Stimulated activated CD8-positive, alpha-beta memory T cell treated with anti-CD3 and anti-CD28 coated beads, Interleukin-7, amount 100 ng/mL, for 4 hours (primary cell): ENCODE measurements at places on chromosomes 1 and 21.

GRCh38 chr1:27071049-27071416 is 58.4 kb upstream of the TENT5B start:
- DNase-seq: no peak

- DNase-seq: no peak
Measured at GRCh38 chr1:205129447-205130029, 7.8 kb upstream of the RBBP5 start.

DNA sequence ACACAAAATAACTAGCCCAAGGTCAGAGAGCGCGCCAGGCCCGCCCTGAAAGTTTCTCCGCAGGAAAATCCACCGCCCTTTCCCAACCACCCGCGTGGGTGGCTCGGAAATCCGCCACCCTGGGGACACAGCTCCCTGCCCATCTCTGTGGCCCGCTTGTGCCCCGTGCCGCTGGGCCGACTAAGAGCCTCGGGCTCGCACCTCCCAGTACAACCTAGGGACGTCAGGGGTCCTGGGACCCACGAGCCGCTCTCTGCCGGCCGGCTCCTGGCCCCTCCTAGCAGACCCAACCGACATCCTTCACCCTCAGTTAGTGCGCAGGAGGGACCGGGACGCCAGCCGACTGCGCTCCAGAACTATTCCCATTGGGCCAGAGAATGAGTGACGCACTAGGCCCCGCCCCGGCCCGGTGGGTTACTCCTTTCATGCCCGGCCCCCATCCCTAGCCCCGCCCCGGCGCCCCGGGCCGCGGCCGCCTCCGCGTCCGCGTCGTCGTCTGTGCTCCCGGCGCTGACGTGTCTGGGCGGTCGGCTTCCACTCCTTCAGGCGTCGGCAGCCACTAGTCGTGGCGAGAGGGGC is 396 bp upstream of the UAP1 start:
- DNase-seq: peak; percentile 94

DNA sequence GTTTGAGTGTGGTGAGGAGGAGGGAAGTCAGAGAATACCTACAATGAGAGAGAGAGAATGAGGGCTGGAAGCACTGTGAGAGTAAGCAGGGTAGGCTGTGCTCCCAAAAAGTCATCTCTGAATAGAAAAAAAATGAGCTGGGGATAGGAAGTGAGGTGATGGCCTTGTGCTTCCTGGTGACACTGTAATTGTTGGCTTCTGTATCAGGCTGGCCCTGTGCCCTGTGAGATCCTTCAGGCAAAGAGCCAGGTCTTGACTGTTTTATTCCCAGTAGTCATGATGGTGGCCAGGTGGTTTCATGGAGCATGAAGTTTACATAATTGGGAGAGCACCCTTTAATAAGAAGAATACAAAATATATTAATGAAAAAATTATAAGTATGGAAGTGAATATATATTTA is 20.4 kb upstream of the SPATA6 start:
- DNase-seq: no peak

- no peak for DNase-seq
Measured at GRCh38 chr21:43861706-43862105, 3.3 kb upstream of the AGPAT3 start.

- DNase-seq: no peak
Measured at GRCh38 chr1:91631718-91632330, 131.2 kb downstream of the CDC7 start.

- DNase-seq: no peak
Measured at GRCh38 chr21:37087188-37087587, 14.1 kb downstream of the TTC3 start.

DNA sequence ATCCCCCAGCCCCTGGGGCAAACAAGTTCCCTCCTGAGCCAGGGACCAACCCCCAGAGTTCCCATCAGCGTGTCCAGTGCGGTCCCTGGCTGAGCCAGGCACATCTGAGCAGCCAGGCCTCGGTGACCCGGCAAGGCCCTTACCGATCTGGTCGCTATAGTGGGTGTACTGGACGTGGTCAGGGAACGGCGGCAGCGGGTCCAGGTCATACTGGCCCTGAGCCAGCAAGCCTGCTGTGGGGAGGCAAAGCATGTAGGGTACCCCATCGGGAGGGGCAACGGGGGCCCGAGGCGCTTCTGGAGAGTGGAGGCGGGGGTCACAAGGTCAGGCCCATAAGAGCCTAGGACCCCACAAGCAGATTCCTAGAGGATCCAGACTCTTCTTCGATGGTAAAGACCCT is 3.5 kb downstream of the MFAP2 start:
- DNase-seq: no peak

DNA sequence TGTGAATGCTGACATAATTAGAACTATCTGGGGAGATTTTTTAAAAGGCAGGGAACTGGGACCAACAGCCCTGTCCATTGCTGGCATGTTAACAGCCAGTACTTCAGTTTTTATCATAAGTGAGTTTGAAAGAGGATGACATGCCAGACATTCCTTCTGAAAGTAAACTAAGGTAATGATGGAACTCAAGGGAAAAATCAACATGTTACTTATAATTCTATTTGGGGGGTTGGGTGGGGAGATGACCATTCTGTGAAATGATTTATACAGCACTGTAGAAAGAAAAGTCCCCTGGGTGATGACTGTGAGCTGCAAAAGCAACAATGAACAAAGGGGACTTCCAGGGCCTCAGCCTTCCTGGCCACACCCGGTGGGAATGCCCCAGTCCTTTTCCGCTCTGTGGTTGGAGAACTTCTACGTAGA is 5.4 kb upstream of the LAMC2 start:
- no peak for DNase-seq

GRCh38 chr21:37558676-37559211 is 192.2 kb downstream of the DYRK1A start:
- no peak for DNase-seq

DNA sequence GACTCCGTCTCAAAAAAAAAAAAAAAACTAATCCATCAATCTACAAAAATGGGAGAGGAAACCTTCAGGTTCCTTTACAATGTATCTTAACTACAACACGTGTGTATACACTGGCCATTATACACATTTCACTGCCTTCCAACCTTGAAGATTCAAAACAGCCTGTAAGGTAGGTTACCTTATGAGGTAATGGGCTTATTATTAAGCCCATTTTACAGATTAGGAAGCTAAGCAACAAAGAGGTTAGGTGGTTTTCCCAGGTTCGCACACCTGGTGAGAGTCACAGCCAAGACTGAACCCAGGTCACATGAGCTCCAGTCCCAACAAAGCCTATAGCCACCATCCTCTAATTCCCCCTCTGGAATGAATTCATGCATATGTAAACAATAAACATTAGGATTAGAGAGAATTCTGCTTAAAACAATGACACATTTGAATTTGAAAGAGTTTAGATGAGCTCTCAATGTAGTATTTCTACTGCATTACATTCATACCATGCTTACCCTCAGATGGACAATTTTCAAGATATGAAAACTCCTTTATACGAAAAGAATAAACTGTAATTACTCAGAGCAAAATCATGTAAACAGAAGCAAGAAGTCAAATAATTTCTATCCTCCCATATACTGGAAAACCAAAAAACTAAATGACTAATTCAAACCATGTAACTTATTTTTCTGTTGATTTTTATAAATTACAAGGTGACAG is 54.8 kb downstream of the EIF4G3 start:
- DNase-seq: no peak

GRCh38 chr1:214248311-214249085 is 32.5 kb upstream of the SMYD2 start:
- no peak for DNase-seq

GRCh38 chr1:85463731-85464496 is 1.0 kb downstream of the DDAH1 start:
- no peak for DNase-seq

DNA sequence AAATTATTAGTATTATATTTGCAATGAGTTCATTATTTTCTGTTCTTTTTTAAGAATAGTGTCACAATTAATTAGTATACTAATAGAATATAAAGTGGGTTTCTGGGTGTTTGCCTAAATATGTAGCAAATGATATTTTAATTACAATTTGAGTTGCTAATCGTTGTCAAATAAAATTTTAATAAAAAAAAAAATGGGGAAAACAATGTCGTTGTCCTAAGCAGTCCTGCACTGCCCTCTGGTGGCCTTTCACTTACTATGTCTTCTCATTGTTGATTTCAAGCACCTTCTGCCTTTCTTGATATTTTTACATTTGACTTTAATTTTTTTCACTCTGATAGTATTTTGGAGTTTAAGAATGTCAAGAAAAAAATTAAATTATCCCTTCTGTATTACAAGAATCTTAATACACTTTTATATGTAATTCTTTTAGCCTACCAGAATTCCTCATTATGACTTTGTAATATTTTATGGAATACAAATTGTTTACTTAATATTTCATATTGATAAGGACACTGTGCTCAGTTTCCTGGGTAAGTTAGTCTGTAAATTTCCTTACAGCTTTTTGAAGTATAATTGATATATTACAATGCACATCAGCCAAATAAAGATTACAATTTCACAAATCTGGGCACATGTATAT is 104.5 kb upstream of the FMN2 start:
- DNase-seq: no peak

- no peak for DNase-seq
Measured at GRCh38 chr1:40001456-40001855, 39.1 kb upstream of the CAP1 start.

DNA sequence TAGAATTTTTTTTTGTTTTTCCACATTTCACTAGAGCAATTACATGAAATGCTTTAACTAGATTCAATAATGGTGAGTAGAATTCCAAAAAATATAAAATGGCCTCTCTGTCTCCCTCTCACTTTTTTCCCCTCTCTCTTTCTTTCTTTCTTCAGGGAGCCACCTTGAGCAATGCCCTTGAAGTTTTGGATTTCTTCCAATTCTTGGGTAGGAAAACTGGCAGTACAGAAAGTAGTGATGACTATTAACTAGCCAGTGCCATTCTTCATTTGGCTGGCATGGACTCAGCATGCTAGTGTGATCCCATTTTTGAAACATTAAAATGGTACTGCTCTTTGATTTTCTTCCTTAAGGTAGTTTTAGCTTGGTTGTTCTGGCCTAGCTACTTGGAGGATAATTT is 4.5 kb upstream of the FNBP1L start:
- DNase-seq: no peak

DNA sequence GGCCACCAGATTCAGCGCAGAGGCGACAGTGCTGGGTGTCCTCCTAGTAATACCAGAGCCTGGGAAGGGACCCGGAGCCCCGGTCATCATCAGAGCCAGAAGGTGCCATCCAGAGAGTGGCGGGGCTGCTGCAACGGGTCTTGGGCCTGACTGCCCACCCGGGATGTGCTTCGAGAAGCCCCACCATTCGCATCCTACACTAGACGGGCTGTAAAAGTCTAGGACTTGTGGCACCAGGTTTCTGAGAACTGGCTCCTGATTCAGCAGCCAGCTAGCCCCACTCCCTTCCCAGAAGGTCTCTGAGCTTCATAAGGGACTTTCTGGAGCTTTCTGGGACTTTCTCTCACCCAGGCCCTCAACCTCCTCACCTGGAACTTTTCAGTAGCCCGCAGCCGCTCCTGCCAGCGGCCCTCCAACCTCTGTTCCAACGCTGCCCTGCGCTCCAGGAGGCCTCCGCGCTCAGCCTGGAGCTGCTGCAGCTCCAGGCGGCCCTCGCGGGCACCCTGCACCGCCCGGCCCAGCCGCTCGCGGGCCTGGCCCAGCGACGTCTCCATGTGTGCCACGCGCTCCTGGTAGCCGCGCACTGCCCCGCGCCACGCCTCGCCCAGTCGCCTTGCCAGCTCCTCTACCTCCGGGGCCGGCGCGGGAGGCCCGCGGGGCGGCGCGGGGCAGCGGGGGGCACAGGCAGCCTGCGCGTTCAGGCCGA is 940 bp downstream of the NES start:
- no peak for DNase-seq

DNA sequence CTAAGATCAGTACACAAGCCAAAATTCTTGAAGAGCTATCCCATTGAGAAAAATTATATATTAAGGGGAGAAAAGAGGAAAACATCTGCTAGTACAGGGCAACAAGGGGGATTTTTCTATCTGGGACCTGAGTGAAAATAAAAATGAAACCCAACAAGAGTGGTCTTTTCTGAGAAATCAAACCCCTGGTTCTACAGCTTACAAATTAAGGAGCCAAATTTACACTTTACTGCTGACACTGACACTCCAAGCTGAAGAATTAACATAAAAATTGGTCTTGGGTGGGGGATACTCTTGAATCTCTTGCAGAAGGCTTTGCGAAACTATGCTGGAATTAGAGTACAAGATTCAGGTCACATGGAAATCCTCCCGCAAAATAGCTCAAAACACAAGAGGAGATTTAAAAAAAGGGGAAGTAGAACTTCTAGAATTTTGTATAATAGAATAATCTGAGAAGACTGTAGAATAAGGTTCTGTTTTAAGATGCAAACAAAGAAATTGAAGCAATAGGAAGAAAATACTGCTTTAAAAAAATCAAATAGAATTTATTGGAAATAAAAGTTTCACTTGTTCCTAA is 32.1 kb upstream of the HSPA13 start:
- no peak for DNase-seq

- no peak for DNase-seq
Measured at GRCh38 chr1:227156520-227156919, 161.8 kb downstream of the CDC42BPA start.

DNA sequence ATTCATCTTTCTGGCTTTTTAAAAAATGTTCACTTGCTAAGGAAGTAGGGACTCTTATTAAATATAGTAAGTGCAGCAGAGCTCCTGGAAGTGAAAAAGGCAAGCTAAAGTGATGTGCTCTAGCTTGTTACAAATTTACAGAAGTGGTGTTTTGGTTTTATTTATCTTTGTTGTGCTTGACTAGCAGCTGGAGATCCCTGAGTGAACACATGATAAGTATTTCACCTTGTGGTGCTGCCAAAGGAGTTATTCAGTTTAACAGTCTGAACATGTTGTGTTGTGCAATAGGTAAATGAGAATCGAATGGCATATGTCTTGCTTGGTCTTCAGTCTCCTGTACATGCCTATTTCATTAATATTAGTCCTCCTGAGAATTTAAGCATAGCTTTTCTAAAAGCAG is 315.7 kb downstream of the TPR start:
- no peak for DNase-seq

DNA sequence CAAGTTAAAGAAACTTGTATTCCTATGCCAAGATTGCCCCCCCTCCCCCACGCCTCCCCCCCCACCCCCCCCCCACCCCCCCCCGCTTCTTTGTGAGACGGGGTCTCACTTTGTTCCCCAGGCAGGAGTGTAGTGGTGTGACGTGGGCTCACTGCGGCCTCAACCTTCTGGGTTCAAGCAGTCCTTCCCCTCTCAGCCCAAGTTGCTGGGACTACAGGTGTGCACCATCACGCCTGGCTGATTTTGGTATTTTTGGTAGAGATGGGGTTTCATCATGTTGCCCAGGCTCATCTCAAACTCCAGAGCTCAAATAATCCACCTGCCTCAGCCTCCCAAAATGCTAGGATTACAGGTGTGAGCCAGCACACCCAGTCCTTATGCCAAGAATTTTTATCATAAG is 136.6 kb downstream of the POU2F1 start:
- no peak for DNase-seq

DNA sequence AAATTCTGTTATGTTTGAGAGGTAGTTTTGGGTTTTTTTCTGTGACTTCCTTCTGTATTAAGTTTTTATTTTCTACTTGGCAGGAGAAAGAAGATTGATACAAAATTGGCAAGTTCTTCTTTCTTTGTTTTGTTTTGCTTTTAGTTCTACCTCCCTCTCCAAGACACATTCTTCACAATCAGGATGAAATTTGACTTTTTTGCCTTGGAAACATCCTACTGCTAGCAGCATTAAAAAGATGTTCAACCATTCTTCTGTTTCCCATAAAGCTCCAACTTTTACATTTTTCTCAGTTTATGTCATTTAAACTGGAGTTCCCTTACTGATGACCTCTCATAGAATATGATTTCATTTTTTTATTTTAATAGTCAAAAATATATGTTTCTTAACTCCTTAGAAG is 234.8 kb downstream of the NCAM2 start:
- DNase-seq: no peak
